ENCODE measurements at places on chromosomes 16 and 17. TPM values are rescaled to one million over a fixed set of nuclear protein-coding genes. Genes with fewer than 3 reads are reported as not detected.

The ARHGAP44 gene
- polyA plus RNA-seq, result 0.79 TPM

The MAF gene
- 0.13 TPM for polyA plus RNA-seq

The SHISA6 gene
- not detected for polyA plus RNA-seq

The COG4 gene
- polyA plus RNA-seq, result 51.1 TPM

The ZNF778 gene
- 6.1 TPM for polyA plus RNA-seq

The ABCA6 gene
- polyA plus RNA-seq, result 0.05 TPM

The KRTAP4-1 gene
- not detected for polyA plus RNA-seq
